ENCODE measurements at places on chromosomes 3 and 15. TPM values are rescaled to one million over a fixed set of nuclear protein-coding genes. Genes with fewer than 3 reads are reported as not detected.

The GOLGA6D gene
- total RNA-seq: 0.03 TPM

The CCR3 gene
- not detected for total RNA-seq

The TATDN2 gene
- 36.8 TPM for total RNA-seq

The KNG1 gene
- 0.07 TPM for total RNA-seq

The KLF15 gene
- 0.08 TPM for total RNA-seq

The TGM4 gene
- total RNA-seq: 0.03 TPM

The DAZL gene
- not detected for total RNA-seq

The GOLGA8S gene
- total RNA-seq: 0.18 TPM

The METTL6 gene
- total RNA-seq: 25.3 TPM

The AGBL1 gene
- total RNA-seq: not detected

The CLDN11 gene
- 0.20 TPM for total RNA-seq

The ABHD6 gene
- total RNA-seq: 12.7 TPM

The CADPS gene
- total RNA-seq: not detected

The LRRC31 gene
- not detected for total RNA-seq

The GRK7 gene
- not detected for total RNA-seq

The CHDH gene
- 1.9 TPM for total RNA-seq

The TRH gene
- total RNA-seq: not detected

The ALDH1A3 gene
- total RNA-seq: 19.5 TPM

The FOXB1 gene
- total RNA-seq: not detected

The HRH1 gene
- total RNA-seq: 8.0 TPM

The ITGA11 gene
- total RNA-seq: 7.8 TPM

The SEMA7A gene
- 2.3 TPM for total RNA-seq

All from A549 treated with CORT108297 at 1 μM for 4 hours (cell line).